A549 treated with Mapracorat at 1 μM for 4 hours (cell line): ENCODE measurements at places on chromosomes 5 and 9. TPM values are rescaled to one million over a fixed set of nuclear protein-coding genes. Genes with fewer than 3 reads are reported as not detected.

The SMIM33 gene
- not detected in 5 replicates for total RNA-seq

The PKD2L2 gene
- 0.07 TPM in 1 of 5 replicates, not detected in the others for total RNA-seq

The OSMR gene
- 50.3 to 72.5 TPM (median 65.5 TPM) in 5 replicates for total RNA-seq

The THOC3 gene
- total RNA-seq: 54.7 to 61.0 TPM (median 56.0 TPM) in 5 replicates

The PALM2AKAP2 gene
- total RNA-seq: 0.11 to 0.44 TPM (median 0.19 TPM) in 5 replicates

The IL5 gene
- not detected in 5 replicates for total RNA-seq

The PCDHGA8 gene
- 0.02 to 0.06 TPM (median 0.06 TPM) in 3 of 5 replicates, not detected in the others for total RNA-seq

The PCAT7 gene
- total RNA-seq: 0.46 to 0.93 TPM (median 0.70 TPM) in 5 replicates

The RETREG1 gene
- total RNA-seq: 1.6 to 3.7 TPM (median 3.3 TPM) in 5 replicates

The RIMOC1 gene
- 9.7 to 10.8 TPM (median 10.6 TPM) in 5 replicates for total RNA-seq

The CTXN3 gene
- total RNA-seq: not detected in 5 replicates
